ENCODE measurements at places on chromosomes 7 and 10. TPM values are rescaled to one million over a fixed set of nuclear protein-coding genes. Genes with fewer than 3 reads are reported as not detected.

Gene SLC16A12
- total RNA-seq = not detected

Gene DKK1
- 15.7 TPM for total RNA-seq

DNA sequence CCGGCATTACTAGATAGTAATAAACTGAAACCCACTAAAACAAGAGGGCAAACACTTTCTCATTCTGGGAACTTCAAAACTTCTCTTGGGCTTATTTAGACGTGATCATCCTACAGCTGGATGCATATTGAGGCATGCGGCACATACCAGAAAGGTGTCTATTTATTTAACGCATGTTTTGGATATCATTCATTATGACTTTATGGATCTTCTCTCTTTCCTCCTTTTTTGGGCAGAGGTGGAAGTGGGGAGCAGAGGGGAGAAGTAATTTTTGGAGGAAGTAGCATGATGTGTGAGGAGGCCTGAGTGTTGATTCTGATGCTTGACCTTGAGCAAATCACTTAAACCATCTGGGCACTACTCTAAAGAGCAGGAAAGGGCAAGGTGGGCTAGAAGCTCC, 270.6 kb downstream of the TRIL start:
- no peak for DNase-seq

DNA sequence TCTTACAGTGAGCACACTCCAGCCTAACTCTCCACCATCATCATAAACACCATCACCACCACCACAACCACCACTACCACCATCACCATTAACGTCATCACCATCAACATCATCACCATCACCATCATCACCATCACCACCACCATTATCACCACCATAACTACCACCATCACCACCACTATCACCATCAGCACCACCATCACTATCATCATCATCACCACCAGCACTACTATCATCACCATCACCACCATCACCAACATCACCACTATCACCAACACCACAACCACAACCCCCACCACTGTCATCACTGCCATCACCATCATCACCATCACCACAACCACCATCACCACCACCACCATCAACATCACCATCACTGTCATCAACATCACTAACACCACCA, 279.0 kb upstream of the TCERG1L start:
- DNase-seq = no peak

DNA sequence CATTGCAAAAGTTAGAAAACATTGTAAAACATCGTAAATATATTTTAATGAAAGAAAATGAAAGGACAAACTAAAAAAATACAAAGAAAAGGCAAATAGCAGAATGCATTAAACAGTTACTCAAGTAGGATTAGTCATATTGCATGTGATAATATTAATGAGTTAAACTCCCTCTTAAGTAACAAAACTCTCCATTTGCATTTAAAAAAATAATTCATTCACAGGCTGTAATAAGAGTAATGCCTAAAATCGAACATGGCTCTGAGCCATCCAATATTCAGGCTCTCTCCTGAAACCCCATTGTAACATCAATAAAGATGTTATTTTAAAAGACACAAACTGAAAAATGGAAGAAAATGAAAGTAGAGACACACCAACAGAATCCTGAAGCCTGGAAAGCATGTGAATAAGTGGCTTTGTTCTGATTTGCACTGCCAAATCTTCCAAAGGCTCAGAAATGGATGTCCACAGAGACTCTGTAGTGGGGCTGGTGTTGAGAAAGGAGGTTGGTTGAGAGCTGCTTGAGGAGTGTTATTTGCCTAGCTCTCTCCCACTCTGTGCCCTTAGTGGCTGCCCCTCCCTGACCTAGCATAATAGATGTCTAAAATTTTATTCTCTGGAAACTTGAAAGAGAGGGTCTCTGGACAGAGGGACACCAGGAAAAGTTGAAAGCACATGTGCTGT, 268.3 kb upstream of the MEOX2 start:
- no peak for DNase-seq

DNA sequence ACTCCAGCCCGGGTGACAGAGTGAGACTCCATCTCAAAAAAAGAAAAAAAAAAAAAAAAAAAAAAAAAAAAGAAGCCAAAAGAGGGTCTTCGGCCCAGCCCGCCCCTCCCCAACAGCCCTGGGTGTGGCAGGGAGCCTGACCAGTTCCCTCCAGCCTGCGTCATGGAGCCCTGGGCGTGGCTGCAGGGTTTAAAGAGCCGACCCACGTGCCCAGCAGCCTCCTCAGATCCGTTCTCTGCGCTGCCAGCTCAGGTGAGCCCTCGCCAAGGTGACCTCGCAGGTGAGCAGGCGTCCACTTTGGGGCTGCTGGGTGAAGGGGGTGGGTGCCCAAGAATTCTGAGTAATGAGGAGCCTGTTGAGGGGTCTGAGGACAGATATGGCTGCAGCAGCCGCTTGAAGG, at the start of gene FXYD4:
FXYD4 (plus strand) TSS at position 219 of the 400 bp plus-strand sequence. CDS start 2,111 bp downstream, outside the sequence.
- DNase-seq = no peak

DNA sequence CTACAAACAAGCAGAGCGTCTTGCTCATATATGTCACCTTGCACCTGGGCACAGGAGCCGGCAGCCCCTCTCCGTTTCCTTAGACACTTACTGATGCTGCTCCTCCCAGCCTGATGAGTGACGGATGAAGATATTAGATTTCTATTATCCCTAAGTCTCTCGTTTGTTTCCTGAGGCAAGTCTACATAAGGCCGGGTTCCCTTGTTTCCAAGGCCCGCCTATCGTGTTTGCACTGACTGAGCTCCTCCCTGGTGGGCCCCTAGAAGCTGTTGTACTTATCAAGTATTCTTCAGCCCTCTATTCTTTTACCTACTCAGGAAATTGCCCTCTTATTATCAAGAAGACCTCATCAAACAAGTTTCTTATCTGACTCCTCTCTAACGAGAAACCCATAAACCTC, 18.5 kb downstream of the SH3PXD2A start:
- DNase-seq = no peak

- no peak for DNase-seq
These were observed 319.0 kb downstream of the TNS3 start for GRCh38 chr7:47262881-47263280.

DNA sequence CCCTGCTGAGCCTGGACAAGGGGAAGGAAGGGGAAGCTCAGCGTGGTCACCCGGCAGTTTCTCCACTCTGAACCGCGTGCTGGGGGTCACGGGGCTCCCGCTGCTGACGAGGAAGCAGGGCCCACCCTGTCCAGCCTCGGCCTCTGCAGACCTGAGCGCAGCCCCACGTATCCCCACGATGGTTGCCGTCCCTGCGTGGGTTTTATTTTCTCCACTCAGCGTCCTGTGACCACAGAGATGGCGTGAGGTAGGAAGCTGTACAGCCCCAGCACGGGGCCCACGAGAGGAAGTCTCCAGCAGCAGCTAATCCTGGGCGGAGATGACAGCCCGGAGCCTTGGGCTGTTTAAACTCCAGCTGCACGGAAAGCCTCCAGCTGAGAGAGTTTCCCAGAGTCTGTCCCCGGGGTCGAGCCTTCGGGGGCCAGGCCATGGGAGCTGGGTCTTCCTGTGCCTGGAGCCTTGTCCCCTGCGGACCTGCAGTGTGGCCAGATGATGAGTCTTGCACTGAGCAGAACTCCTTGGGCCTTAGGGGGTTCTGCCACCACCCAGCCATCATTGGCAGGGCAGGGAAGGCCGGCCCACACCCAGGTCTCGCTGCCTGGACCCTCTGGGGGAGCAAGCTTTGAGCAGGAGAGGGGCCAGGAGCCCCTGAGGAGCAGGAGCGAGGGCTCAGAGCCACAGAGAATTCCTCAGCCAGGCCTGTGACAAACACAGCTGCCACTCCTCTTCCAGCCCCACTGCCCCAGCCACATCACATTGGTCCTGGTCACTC, 72.8 kb upstream of the FAM20C start:
- no peak for DNase-seq

DNA sequence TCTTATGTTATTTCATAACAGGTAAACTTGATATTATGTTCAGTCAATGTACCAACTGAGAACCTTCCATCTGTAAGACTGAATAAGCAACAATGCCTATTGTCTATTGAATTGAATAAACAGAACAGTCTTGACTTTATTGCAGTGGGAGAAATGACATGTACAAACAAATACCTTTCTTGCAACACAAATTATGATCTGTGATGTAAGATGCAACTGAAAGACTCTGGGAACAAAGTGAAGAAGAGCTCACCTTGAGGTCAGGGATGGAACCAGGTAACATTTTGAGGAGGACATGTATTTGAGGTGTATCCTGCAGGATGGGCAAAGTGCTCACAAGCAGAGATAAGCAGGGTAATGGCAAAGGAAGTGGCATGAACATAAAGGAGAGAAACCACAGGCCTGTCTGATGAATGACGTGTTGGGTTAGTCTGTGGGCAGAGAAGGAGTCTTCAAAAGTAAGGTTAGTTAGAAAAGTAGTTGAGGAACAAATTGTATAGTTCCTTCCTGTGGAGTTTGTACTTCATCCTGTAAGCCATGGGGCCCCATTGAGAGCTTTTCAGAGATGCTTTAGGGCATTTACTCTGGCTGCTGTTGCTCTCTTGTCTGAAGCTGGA, 9.5 kb downstream of the PNLIPRP3 start:
- DNase-seq = no peak

- no peak for DNase-seq
These were observed 111.1 kb upstream of the C10orf90 start for GRCh38 chr10:126781450-126782216.

GRCh38 chr10:120505866-120506265, 48.8 kb downstream of the PLPP4 start:
- no peak for DNase-seq

DNA sequence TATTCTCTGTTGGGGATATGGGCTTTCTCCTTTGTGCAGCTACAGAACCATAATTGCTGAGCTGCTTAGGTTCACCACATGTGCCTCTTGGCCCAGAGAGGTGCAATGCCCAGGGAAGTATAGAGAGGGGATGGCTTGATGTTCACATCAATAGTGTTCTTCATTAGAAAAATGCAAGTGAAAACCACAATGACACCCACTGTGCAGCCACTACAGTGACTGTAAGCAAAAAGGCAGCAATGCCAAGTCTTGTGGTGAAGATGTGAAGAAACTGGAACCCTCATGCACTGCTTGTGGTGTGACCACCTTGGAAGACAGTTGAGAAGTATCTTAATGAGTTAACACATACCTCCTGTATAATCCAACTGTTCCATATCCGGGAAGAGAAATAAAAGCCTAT, 318.9 kb upstream of the ZMIZ1 start:
- DNase-seq = no peak

Data from lung microvascular endothelial cell (primary cell).